Left renal pelvis (tissue), 4 donors: ENCODE measurements at places on chromosomes 1 and 21.

DNA sequence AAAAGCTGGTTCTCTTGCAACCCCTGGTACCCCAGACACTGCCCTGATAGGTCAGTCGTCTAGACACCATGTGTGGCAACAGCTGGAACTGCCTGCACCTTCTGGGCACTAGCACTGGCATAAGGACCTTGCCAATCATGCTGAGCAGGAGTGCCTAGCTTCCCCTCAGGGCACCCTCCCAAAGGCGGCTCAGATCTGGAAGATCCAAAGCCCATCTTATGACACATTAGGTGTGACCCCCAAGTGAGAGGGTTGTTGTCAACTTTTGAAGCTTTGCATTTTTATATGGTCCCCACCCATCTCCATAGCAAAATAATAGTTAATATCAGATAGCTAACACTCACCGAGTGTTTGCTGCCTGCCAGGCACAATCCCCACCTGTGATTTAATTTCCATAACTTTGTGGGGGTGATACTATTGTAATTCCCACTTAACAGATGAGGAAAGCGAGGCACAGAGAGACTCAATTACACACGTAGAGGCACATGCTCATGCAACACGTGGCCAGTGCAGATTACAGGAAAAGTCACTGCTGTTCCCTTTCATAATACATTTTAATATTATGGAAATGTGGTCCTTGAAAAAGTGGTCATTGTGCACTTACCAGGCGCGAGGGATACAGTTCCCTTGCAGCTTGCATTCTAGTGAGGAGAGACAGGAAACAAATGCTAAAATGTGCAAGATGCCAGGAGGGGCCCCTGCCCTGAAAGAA, 25.8 kb downstream of the EXOC8 start:
- no peak for DNase-seq

DNA sequence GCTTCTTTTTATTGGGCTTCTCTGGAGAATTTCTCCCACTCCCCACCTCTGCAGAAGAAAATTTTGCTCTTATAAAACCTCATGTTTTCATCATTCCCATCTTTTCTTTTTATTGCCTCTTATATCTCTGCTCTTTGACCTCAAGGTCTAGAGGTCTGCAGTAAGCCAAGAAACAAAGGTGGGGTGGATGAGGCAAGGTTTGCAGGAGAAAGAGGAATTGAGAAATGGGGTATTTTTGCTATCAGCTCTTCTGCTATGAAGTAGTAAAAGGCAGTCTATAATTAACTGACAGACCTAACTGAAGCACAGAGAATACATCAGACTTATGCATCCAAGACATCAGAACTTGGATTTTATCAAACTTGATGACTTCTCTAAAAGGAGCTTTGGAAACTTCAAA, 22.9 kb downstream of the SYT11 start:
- DNase-seq = no peak

DNA sequence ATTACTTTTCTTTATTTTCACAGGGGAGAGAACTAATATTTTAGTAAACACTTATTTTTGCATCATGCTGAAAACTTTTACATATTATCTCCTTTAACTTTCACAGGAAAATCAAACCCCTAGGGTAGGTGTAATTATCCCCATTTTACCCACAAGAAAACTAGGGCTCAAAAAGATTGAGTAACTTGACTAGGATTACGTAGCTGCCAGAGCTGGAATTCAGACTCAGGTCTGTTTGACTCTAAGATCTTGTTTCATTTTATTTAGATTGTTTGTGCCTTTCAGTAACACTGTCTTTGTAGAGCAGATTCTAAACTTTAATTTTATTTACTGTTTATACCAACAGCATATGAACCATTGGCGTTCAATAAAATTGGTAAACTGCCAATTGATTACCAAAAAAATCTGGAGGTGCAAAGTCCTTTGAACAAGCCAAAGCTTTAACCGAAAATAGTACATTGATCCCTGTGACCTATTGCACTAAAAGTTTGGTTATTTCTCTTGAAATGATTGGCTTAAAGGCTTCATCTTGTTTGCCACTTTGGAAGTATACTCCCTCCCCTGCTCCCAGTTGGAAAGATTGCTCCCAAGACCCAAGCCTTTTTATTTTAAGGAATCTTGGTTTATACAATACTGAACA, 71.0 kb upstream of the WDR26 start:
- no peak for DNase-seq

GRCh38 chr1:110864287-110864686, 8.7 kb upstream of the CD53 start:
- no peak for DNase-seq

- no peak for DNase-seq
Measured at GRCh38 chr1:59908084-59908483, 18.5 kb downstream of the CYP2J2 start.

- DNase-seq = no peak
Measured at GRCh38 chr1:188514917-188515316, 1686.2 kb downstream of the PLA2G4A start.

- DNase-seq = no peak
Measured at GRCh38 chr1:1359308-1359663, 931 bp upstream of the MXRA8 start.
